ENCODE measurements at places on chromosomes 2 and 18. TPM values are rescaled to one million over a fixed set of nuclear protein-coding genes. Genes with fewer than 3 reads are reported as not detected.

ACOXL gene
- total RNA-seq: 0.58 TPM

ABHD1 gene
- not detected for total RNA-seq

MAP3K19 gene
- not detected for total RNA-seq

BBS5 gene
- total RNA-seq: 8.7 TPM

MOGAT1 gene
- not detected for total RNA-seq

TACR1 gene
- 0.21 TPM for total RNA-seq

LAMA3 gene
- total RNA-seq: 126 TPM

SULT1C2 gene
- total RNA-seq: 10.4 TPM

LYPD1 gene
- 53.2 TPM for total RNA-seq

RAB27B gene
- total RNA-seq: 1.6 TPM

PROKR1 gene
- total RNA-seq: not detected

SERPINB11 gene
- not detected for total RNA-seq

SLC39A6 gene
- 94.1 TPM for total RNA-seq

FOXD4L1 gene
- total RNA-seq: not detected

REG1B gene
- not detected for total RNA-seq

IL36A gene
- total RNA-seq: not detected

PLGLB2 gene
- total RNA-seq: 1.2 TPM

LINC00305 gene
- total RNA-seq: not detected

LRRTM4 gene
- total RNA-seq: not detected

Measured in kidney epithelial cell (primary cell).